ENCODE measurements at places on chromosomes 11 and 22.

DNA sequence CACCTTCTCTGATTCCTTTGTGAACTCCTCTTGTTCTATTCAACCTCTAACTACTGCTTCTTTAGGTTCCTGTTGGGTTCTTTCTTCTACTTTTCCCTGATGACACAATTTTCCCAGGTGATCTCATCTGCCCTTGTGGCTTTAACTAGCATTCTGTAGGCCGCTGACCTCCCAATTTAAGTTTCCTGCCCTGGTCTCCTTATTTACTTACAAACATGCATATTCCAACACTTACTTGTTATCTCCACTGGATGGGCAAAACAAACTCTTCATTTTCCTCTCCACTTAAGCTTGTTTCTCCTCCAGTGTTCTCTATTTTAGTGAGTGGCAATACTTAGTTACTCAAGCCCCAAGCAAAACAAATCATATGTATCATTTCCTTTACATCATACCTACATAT, 734.5 kb downstream of the METTL15 start:
- no peak for DNase-seq

- no peak for DNase-seq
Measured at GRCh38 chr11:130937051-130937450, 20.8 kb upstream of the SNX19 start.

GRCh38 chr11:103358251-103358650, 249.0 kb downstream of the DYNC2H1 start:
- DNase-seq: no peak

DNA sequence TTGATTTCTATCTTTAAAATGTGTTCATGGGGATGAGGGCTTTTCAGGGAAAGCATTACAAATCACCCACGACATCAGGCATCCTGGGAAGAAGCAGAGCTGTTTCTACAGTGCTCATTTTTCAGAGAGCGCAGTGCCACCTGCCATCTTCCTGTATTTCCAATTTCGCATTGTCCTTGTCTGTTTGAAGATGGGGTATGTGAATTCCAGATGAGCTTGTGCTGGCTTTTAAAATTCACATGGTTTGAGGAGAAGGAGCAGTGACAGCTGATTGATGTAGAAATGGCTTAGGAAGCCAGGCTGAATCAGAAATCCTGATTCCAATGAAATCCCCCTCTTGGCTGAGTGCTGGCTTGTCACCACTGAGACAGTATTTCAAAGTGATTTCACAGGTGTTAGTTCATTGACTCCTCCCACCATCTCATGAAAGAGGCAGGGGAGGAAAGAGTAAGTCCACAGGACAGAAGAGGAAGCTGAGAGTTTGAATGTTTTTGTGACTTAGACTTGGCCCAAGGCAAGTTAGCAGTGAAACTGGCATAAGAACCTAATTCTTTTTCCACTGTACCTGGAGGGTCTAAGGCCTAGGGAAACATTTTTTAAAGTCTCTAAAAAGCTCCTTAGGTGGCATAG, 344.6 kb upstream of the C11orf87 start:
- DNase-seq: no peak
